ENCODE measurements at places on chromosomes 16 and 17.

- DNase-seq, result no peak
Measured at GRCh38 chr17:72590382-72590781, 469.6 kb downstream of the SOX9 start.

- peak; percentile 83 for DNase-seq
Measured at GRCh38 chr16:30472328-30472942, at the start of gene ITGAL. ITGAL (plus strand) TSS chr16:30472742; CDS start chr16:30472838, 96 bp downstream.

DNA sequence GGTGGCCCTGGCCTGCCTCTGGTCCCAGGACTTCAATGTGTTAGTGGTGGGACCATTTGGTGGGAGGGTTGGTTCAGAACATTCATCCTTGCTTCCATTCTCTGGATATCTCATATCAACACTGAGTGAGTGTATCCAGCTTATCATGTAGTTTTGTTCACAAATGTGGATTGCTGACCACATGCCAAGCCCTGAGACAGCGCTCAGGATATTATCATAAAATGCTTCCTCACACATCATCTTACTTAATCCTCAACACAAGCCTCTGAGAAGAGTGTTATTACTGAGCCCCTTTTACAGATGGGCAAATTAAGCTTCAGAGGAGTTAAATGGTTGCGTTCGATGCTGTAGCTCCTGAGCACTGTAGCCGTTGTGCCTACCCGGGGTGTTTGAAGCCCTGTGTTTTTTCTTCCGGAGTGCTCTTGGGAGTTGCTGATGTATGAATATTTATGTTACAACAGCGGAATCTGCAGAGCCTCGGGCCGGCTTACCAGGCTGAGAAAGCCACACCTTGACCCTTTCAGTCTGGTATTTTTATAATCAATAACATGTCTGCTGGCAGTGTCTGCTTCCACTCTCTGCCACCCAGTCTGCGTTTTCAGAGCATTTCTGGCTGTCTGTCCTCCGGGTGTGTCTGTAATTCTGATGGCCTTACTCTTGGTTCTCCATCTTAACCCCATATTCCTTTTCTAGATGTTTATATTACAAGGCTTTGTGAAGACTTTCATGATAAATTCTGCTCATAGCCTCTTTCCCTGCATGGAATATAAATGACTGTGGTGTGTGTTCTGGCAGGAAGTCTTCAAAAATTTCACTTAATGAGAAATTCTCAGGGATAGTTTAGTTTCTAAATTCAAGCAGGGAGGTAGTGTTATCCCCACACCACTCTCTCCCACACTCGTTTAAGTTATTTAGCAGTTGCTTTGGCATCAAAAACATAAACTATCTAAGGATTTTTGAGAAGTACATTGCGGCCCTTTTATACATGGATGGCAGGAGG, 2.9 kb downstream of the GLP2R start:
- no peak for DNase-seq

GRCh38 chr17:66494023-66494803, 191.8 kb downstream of the PRKCA start:
- DNase-seq, result no peak

- DNase-seq, result no peak
Measured at GRCh38 chr17:62715882-62716390, 88.5 kb downstream of the MRC2 start.

- no peak for DNase-seq
Measured at GRCh38 chr17:81664051-81664470, 2.3 kb downstream of the OXLD1 start.

- no peak for DNase-seq
Measured at GRCh38 chr16:50573947-50574744, 25.9 kb downstream of the NKD1 start.

GRCh38 chr16:14600164-14600563, 29.9 kb downstream of the PARN start:
- no peak for DNase-seq

DNA sequence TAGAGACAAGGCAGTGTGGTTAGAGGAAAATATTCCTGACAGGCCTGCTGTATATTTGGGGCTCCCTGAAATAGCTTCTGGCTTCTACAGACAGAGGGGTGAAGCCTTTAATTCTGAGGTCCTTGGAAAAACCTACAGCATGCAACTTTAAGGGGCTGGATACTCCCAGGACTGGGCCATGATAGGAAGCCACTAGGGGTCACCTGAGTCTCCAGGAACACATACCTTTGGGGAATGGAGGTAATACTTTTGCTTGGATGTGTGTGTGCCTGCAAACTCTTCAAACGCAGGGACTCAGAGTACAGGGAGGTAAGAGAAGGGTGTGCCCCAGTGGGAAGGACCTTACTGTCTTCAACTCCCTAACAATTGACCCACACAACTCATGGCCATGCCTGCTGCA, 4.1 kb downstream of the ASIC2 start:
- DNase-seq, result no peak

- no peak for DNase-seq
Measured at GRCh38 chr17:75504347-75505151, 10.8 kb downstream of the CASKIN2 start.

DNA sequence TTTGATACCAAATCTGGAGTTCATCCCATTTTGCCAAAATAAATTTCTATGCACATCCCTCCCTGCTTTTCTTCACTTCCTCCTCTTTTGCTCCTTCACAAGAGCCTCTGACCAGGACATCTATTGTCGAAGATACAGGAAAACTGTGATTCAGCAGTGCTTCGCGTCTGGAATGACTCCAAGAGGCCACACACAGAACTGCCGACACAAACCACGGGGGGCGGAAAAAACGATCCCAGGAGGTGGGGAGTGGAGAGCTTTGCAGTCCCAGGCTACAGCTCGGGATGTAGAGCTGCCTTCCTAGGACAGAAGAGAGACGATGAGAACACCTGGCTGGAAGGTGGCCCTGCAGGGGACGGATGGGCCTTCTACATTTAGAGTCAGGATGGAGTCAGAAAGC, 102.8 kb downstream of the XYLT1 start:
- DNase-seq, result no peak

DNA sequence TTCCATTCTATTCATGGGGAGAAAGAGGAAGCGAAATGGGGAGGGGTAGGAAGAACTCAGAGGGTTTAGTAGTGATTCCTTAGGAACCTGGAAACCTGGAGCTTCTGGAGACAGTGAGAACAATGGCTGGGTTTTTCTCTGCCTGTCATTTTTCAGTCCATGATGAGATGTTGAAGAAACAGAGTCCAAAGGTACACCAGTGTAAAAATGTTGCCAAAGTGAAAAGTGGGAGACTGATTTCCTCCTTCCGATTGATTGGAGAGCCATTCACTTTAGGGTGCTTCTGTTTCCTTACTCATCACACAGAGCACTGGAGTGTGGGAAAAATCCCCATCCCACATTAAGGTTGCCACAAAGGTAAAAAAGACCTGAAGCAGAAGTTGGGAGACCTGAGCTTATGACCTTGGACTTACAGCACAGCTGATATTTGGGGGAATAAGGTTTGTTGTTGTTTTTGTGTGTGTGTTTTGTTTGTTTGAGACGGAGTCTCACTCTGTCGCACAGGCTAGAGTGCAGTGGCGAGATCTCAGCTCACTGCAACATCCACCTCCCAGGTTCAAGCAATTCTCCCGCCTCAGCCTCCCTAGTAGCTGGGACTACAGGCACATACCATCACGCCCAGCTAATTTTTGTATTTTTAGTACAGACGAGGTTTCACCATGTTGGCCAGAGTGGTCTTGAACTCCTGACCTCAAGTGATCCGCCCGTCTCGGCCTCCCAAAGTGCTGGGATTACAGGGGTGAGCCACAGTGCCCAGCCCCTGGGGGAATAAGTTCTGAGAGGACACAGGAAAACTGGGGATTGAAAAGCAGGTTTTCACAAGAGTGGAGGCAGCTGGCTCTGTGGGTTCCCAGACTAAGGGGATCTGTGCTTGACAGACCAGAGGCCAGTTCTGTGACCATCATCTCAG, 1.4 kb upstream of the DHX8 start:
- no peak for DNase-seq

GRCh38 chr16:89334461-89334860, 117.0 kb downstream of the ZNF778 start:
- DNase-seq, result no peak

GRCh38 chr17:48637323-48638260, 11.4 kb upstream of the HOXB9 start:
- no peak for DNase-seq

GRCh38 chr16:78783570-78784079, 684.2 kb downstream of the WWOX start:
- no peak for DNase-seq

DNA sequence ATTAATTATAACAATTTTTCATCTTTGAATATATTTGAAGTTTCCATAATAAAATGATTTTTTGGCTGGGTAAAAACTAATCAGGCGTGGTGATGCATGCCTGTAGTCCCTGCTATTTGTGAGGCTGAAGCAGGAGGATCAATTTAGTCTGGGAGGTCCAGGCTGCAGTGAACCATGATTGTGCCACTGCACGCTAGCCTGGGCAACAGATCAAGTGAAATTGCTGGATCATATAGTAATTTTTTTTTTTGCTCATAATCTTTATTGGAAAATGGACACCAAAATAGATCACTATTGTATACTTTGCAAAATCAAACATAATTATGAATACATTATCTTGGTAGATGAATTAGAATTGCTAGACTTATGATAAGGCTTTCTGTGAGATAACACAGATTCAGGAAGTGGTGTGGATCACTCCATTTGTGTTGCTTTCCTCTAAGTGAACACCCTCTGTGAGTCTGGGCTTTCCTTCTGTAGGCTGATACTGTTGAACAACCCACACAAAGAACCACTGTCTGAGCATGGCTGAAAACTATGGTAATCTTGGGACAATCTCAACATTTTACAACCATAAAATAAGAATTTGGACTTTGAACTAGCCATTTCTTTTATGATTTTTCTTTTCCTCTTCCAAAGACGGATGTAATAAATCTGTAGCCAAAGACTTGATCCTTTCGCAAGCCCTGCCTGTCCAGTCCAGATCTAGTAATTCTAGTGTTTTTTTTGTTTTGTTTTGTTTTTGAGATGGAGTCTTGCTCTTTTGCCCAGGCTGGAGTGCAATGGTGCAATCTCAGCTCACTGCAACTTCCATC, 5.6 kb upstream of the ST3GAL2 start:
- no peak for DNase-seq

GRCh38 chr17:19320876-19321275, 41.6 kb downstream of the B9D1 start:
- DNase-seq, result no peak
